ENCODE measurements at places on chromosomes 1 and 21.

- no peak for DNase-seq
These were observed 30.0 kb downstream of the KNCN start for GRCh38 chr1:46521414-46521813.

DNA sequence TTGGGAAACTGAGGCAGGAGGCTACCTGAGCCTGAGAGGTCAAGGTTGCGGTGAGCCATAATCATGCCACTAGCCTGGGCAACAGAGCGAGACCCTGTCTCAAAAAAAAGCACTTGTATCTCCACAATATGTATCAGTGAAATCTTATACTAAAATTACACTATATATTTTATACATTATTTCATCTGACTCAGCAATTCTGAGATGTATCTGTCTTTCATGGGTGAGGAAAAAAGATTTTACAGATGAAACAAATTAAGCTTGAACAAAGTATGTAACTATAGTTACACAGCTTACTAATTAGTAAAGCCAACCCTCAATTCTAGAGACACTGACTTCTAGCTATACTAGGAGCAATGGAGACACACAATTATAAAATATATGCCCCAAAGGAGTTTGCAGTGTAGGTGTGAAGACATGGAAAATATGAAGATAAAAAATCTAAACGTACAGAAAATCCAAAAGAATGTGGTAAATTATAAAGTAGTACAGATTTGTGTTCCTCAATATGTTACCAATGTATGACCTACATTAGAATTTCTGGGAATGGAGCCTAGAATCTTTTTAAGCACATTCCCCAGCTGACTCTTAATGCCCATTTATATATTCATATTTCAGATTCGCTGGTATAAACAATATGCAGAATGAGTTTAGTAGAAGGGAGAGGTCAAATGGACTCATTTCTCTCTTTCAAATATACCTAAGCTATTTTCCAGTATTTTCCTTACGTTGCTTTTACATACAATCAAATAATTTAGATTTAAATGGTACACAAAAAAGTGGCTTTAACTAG lies 14.6 kb downstream of the GTF2B start:
- no peak for DNase-seq

- DNase-seq = peak; percentile 57
These were observed 10.0 kb upstream of the ARHGAP29 start for GRCh38 chr1:94247138-94248094.

- no peak for DNase-seq
These were observed 184.4 kb downstream of the GRIK3 start for GRCh38 chr1:36849956-36850355.

All from brain (organoid and tissue), 16 donors.